Suppressor macrophage treated with lipopolysaccharide for 1 hour (primary cell): ENCODE measurements at places on chromosomes 7 and 10.

GRCh38 chr10:80900661-80901060 lies 363.0 kb downstream of the SH2D4B start:
- DNase-seq, result no peak

DNA sequence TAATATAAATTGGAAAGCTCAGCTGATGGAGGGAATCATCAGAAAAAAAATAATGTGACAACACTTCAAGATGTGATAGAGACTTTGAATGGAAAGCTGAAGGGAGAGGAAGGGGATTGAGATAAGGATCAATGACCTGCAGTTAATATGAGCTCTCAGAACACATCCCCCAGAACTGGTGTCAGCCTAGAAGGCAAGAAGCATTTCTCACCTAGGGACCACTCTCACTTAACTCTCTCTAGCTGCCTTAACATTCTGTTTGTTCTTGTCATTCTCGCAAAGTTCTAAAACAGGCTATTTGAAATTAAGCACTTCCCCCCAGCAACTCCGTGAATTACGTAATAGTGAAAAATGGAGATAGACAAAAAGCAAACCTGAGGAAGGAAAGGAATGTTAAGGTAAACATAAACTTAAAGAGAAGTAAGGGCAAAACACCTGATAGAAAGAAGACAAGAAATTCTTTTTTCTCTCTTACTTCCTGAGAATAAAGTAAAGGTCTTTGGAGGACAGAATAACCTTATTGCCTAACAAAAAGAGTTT lies 1.2 kb upstream of the MPP7 start:
- DNase-seq, result no peak

GRCh38 chr7:138773817-138774216 lies 24.0 kb upstream of the TMEM213 start:
- no peak for DNase-seq

DNA sequence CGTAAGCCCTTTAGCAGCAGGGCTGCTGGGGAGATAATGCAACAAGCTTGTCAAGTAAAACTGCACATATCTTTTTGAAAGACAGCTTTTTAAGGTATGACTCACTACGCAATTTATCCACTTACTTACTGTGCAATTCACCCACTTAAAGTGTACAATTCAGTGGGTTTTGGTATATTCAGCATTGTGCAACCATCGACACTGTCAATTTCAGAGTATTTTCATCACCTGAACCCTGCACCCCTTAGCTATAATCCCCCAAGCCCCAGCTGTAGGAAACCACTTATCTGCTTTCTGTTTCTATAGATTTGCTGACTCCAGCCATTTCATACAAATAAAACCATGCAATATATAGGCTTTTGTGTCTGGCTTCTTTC lies 168.0 kb downstream of the PTPN20 start:
- DNase-seq, result no peak

- DNase-seq, result peak; percentile 57
These were observed 17.3 kb upstream of the PRKAR2B start for GRCh38 chr7:107027208-107027607.

- no peak for DNase-seq
These were observed 24.3 kb downstream of the HSPB1 start for GRCh38 chr7:76326646-76327233.

- peak; percentile 65 for DNase-seq
These were observed 15.7 kb downstream of the RBM33 start for GRCh38 chr7:155660059-155660757.

- no peak for DNase-seq
These were observed 7.5 kb downstream of the LAMB1 start for GRCh38 chr7:107995184-107996071.

DNA sequence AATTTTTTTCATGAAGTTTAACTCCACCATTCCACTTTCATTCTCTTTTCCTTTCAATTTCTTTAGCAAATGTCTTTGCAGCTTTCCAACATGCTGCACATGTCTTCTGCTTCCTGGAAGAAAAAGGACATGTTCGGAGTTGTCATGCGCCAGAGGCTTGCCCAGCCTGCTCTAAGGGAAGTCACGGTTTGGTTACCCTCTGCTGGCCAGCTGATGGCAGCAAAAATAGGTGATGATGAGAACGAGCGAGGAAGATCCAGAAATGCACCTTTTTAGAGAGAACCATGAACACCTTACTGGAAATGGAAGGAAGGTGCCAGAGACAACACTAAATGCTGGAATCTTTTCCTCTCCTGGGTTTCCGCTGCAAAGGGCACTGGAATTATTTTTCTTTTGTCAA lies 4.9 kb upstream of the ZSCAN21 start:
- peak; percentile 40 for DNase-seq

DNA sequence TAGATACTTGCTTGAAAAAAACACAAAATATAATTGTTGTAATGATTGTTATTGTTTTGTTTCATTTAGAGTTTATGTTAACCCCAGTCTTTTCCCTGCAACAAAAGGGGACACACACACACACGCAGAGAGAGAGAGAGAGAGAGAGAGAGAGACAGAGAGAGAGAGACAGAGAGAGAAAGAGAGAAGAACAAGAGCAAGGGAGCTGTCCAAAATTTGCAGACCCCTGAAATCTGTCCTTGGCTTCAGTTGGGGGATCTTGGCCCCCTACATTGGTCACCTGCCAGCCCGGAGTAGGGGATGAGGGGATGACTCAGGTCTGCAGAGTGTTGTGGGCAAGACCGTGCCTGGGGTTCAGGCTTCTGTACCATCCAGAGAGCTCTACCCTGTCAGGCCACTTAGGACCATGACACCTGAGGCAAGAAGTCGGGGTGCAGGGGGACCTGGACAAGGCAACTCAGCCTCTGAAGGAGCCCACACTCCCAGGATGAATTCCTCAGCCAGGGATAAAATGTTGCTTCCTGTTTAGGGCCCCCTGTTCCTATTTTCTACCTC lies 73.1 kb downstream of the RAMP3 start:
- no peak for DNase-seq

DNA sequence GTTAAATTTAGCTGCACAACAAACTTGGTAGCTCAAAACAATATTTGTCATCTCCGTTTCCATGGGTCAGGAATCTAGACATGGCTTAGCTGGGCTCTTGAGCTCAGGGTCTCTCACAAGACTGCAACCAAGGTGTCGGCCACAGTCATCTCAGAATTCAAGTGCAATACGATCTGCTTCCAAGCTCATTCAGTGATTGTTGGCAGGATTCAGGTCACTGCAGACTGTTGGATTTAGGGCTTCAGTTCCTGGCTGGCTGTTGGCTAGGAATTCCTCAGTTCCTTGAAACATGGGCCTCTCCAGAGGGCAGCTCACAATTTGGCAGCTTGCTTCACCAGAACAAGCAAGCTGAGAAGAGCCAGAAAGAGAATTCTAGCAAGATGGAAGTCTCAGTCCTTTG lies 17.5 kb upstream of the CHST3 start:
- DNase-seq, result no peak

- no peak for DNase-seq
These were observed 9.9 kb downstream of the ARID5B start for GRCh38 chr10:61911425-61911824.

GRCh38 chr7:20140291-20141001 lies 76.7 kb downstream of the MACC1 start:
- no peak for DNase-seq

- no peak for DNase-seq
These were observed 106.9 kb downstream of the TCERG1L start for GRCh38 chr10:131204406-131205152.

GRCh38 chr10:125093199-125093973 lies 67.0 kb downstream of the CTBP2 start:
- no peak for DNase-seq

DNA sequence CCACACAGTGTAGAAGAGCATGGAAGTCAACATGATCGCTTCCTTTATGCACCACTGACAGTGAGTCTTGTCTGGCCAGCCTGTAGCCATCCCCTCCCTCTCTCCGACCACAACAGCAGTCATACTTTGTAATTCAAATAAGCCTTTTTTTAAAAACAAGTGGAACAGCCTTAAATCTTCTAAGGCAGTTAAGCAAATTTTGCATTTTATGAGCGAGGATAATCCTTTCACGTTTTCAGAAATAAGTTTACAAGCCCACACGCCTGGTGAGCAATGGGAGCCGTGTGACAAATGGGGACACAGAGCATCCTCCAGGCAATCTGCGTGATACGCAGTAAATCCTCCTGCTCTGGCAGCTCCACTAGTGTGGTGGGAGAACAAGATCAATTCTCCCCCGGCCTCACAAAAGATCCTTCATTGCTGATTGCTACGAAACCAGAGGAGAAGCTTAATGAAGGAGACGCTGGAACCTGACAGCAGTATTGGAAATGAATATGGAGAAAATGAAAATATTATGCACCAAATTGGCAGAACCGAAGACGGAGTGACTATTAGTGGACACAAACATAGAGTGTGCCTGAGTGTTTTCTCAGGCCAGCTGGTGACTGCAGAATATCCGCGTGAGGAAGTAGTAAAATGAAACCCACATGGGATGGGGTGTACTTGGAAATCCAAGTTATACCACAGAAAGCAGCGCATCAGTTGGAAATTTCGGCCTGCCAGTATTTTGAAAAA lies 104.2 kb upstream of the CDCA7L start:
- DNase-seq, result no peak

- peak; percentile 72 for DNase-seq
These were observed 694 bp upstream of the FAS start for GRCh38 chr10:88989824-88990383.

GRCh38 chr10:89371079-89371478 lies 6.8 kb upstream of the IFIT1B start:
- no peak for DNase-seq

DNA sequence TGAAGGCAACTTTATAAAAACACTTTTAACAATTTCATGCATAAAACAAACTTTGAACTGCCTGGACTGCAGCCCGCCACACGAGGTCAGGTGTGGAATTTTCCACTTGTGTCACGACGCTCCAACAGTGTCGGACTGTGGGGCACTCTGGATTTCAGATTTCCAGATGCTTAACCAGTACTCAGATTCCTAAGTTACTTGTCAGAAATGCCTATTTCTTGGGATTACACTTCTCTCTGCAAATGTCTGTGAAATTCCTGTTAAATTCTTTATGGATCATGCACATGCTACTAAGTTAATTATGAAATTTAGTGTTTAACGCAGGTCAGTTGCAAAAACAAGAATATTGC lies 473 bp upstream of the GPER1 start:
- no peak for DNase-seq

GRCh38 chr10:7797582-7797981 lies 9.6 kb downstream of the ATP5F1C start:
- DNase-seq, result no peak

- DNase-seq, result no peak
These were observed 441 bp upstream of the VENTX start for GRCh38 chr10:133237241-133237587.

DNA sequence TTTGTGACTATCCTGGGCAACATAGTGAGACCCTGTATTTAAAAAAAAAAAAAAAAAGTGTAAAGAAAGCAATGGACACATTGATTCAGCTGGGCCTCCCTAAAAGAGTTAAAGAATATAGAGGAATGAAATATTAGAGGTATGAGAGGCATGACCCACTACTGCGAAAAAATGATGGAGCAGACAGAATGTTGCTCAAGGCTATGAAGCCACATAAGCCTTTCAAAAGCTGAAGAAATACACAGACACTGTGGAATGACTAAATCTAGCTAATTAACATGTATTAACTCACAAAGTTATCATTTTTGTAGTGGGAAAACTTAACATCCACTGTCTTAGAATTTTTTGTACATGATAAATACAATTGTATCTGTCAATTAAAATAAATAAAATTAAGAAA lies 107.3 kb downstream of the HGF start:
- DNase-seq, result no peak

- DNase-seq, result no peak
These were observed 37.6 kb downstream of the PRF1 start for GRCh38 chr10:70564901-70565351.

DNA sequence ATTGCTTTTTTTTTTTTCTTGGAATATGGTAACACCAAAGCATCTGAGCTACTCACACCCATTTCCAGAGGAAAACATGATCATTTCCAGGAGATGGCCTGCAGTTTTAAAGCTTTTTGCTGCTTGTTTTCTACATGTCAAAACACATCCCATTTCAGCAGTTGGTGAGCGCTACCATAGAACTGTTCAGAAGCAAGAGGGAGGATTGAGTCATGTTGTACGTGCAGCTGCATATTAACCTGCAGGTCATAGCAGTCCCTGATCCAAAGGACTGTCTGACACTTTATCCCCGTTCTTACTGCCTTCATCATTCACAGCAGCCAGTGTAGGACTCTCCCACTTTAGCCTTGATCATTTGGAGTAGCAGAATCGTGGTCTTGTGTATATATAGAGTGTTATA lies 124.6 kb downstream of the AUTS2 start:
- DNase-seq, result no peak

- no peak for DNase-seq
These were observed 100.1 kb downstream of the SLC13A1 start for GRCh38 chr7:123099712-123100111.

GRCh38 chr10:98694014-98694413 lies 247.3 kb upstream of the HPS1 start:
- DNase-seq, result no peak

DNA sequence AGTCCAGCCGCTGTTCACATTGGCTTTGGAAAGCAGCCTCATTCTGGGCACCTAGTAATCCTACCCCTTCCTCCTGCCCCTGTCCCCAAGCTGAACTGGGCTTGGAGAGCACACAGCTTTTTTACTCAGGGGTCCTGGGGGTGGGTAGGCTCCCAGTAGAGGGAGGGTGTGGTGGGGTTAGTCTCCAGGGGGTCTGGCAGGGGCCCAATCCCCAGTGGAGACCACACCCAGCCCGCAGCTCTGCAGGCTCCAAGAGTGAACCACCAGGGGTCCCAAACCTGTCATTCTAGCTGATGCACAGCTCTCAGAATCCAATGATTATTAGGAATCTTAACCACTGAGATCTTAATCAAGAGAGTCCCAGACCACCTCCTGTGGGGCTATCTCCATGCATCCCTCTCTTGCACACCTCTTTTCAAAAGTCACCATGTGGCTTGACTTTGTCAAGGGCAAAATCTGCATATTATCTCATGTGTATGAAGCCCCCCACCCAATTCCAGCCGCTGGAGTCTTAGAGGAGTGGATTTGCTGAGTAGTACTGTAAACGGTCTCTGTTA lies 2.7 kb downstream of the HOXA11 start:
- DNase-seq, result no peak

DNA sequence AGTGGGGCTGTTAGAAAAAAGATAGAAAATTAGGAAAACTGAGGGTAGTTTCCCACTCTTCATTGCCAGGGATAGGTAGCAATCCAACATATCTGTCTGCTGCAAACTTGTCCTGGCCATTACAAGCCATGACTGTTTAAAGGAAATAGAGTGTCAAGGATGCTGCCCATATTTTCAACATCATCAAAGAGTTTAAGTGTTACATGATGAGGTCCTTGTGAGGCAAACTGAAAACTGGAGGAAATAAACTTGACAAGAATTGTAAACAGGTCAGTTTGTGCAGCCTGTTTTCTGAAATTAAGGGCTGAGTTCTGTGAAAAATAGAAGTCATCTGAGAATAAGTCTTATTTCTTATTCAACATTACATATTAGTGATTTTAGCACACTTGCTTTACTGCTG lies 78.0 kb downstream of the VWDE start:
- DNase-seq, result no peak

DNA sequence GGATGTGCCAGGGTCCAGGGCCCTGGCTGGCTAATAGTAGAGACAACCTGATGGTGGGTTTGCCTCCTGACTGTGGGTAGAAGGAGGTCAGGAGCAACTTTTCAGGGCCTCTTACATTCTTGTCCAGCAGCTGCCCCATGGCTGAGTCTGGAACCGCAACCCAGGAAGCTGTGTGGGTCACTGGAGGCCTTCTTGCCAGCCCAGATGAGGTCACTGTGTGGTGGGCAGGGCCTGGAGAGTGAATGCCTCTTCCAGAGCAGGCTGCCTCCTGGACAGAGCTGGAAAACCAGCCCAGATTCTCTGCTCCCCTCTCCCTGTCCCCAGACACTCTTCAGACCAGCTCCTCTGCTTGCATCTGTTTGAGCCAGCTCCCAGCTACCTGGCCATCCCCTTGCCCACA lies 43.5 kb upstream of the LEP start:
- DNase-seq, result no peak
